HepG2 (cell line): ENCODE measurements at places on chromosomes 3 and 15. TPM values are rescaled to one million over a fixed set of nuclear protein-coding genes. Genes with fewer than 3 reads are reported as not detected.

GRCh38 chr3:9838856-9839255 lies 5.0 kb downstream of the RPUSD3 start:
- no peak for DNase-seq

GRCh38 chr3:151890721-151891141 lies 17.3 kb downstream of the SUCNR1 start:
- DNase-seq = no peak

DNA sequence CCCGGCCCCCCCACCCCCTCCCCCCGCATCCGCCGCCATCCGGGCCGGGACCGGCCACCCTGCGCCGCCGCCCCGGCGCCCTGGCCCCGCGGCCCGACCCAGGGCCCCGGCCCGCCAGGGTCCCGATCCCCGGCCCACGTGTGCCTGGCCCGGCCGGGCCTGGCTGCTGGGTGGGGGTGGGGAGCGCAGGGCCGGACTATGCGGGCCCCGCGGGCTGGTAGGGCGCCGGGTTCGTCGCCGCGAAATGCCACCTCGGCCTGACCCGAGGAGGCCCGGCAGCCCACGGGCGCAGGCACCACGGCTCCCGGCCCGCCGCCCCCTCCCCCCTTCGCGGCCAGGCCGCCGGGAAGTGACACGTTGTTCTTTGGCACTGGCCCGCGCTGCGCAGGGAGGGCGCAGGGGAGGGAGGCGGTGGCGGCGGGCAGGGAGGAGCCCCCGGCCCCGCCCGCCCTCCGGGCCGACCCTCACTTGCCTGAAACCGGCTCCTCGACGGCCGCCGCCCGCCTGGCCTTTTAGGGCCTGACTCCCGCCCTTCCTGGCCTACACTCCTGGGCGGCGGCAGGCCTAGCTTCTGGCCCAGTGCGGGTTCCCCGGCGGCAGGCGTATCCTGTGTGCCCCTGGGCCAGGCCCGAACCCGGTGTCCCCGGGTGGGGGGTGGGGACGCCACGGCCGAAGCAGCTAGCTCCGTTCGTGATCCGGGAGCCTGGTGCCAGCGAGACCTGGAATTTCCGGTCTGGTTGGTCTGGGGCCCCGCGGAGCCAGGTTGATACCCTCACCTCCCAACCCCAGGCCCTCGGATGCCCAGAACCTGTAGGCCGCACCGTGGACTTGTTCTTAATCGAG lies 515 bp downstream of the EIF4G1 start:
- peak; percentile 48 for DNase-seq

DNA sequence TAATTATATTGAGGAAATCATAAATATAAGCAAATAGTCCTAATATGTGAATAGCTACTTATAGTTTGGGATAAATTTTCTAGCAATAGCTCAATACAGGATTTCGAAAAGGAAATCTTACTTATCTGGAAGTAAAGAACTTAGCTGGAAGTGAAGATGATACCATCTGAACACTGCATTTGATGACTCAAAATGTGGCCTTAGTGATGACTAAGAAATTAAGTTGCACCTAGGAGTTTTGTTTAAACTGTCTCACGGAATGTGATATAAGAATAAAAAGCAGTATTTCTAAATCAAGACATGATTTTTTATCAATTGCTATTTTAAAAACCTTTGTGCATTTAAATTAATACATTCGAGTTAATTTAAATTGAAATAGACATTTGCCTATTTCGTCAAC lies 91.2 kb downstream of the EOMES start:
- DNase-seq = no peak

- DNase-seq = peak; percentile 85
These were observed 37.0 kb downstream of the ABHD2 start for GRCh38 chr15:89125088-89125826.

DNA sequence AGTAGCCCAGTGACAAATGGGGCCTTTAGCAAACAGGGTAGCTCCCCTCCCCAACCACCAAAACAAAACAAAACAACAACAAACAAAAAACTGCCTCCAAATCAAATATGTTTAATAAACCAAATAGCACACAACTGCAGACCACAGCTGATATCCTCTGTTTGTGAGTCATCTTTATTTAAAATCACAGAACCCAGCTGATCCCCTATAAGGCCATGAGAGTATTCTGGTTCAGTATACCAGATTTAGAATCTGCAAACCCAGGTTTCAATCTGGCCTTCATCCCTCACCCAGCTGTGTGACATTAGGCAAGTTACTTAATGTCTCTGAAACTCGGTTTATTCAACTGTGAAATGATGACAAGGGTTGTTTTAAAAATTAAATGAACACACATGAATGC lies 124.5 kb downstream of the SUCLG2 start:
- no peak for DNase-seq

The ZPLD1 gene
- total RNA-seq = not detected in 2 replicates

The SPESP1 gene
- total RNA-seq = not detected in 2 replicates

The C2CD4A gene
- total RNA-seq = 0.17 and 0.20 TPM in 2 replicates

The GOLGA6D gene
- not detected in 2 replicates for total RNA-seq
